ENCODE measurements at places on chromosomes 1 and 21. TPM values are rescaled to one million over a fixed set of nuclear protein-coding genes. Genes with fewer than 3 reads are reported as not detected.

Gene AMY1B
- not detected for total RNA-seq

Gene RGSL1
- not detected for total RNA-seq

Gene PHLDA3
- total RNA-seq = 50.0 TPM

Gene SUSD4
- under 0.01 TPM for total RNA-seq

Gene ZBTB8A
- 6.2 TPM for total RNA-seq

Gene ACP6
- 5.2 TPM for total RNA-seq

Gene S100A5
- total RNA-seq = not detected

Gene IRF6
- total RNA-seq = 7.9 TPM

Gene C1orf226
- 0.85 TPM for total RNA-seq

Gene EPHB2
- total RNA-seq = 50.7 TPM

Gene SLC30A2
- not detected for total RNA-seq

Gene AGT
- total RNA-seq = not detected

Gene NEK2
- total RNA-seq = 18.2 TPM

Gene KDF1
- under 0.01 TPM for total RNA-seq

Gene ASTN1
- total RNA-seq = not detected

Gene CCDC185
- not detected for total RNA-seq

Gene SPRR2A
- total RNA-seq = not detected

Gene TNFRSF9
- total RNA-seq = 0.27 TPM

Gene RUNX3
- total RNA-seq = under 0.01 TPM

Gene RPE65
- total RNA-seq = not detected

Gene LRRC53
- total RNA-seq = not detected

Gene SPRR2B
- not detected for total RNA-seq

Gene TFF2
- total RNA-seq = not detected

Gene CD5L
- not detected for total RNA-seq

Gene EXTL1
- total RNA-seq = not detected

Gene CDC20
- 35.3 TPM for total RNA-seq

Gene ACKR1
- 0.75 TPM for total RNA-seq

Gene LHX4
- not detected for total RNA-seq

Gene CNKSR1
- not detected for total RNA-seq

Gene MR1
- 7.4 TPM for total RNA-seq

Gene CFAP45
- 1.5 TPM for total RNA-seq

Gene MATN1
- not detected for total RNA-seq

Gene TNN
- total RNA-seq = not detected

Gene GUCA2A
- not detected for total RNA-seq

Gene CHRM3
- under 0.01 TPM for total RNA-seq

All from endothelial cell of coronary artery (primary cell).